ENCODE measurements at places on chromosomes 7 and 10. TPM values are rescaled to one million over a fixed set of nuclear protein-coding genes. Genes with fewer than 3 reads are reported as not detected.
A peak's percentile ranks its signal among the peaks of the same experiment; 100 is the strongest.

- H3K4me3 ChIP-seq = peak overlapping the region; percentile 76
- DNase-seq = no peak
- H3K4me1 ChIP-seq = peaks cover 15% of the 10 kb centered on the region
These were observed 1.5 kb downstream of the ZC3HAV1L start for GRCh38 chr7:139034336-139034735.

GIMAP2 gene
- 1.5 TPM for total RNA-seq

MBLAC1 gene
- 5.2 TPM for total RNA-seq

DNA sequence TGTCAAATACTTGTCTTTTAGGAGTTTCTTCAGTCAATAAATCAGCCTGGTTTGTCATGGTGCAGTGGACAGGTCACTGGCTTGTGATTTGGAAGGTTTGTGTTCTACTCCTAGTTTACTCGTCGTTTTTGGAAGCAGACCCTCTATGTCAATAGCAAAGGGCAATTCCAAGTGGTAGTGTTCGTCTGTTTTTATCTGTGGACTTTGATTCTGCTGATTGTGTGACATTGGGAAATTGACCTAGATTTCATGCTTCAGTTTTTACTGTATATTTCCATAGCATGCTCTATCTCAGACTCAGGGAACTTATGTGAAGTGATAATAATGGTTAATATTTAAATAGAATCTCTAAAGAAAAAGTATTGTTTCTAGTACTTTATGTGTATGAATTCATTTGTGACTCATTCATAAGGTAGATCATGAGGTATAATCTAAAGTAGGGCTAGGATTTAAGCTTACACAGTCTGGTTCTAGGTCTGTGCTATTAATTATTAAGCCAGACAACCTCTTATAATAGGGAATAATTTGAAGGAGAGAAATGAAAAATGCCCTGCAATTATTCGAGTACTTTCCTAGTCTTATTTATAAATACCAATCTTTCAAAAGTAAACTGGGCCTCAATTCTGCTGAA, 198.1 kb downstream of the REEP3 start:
- DNase-seq = no peak
- H3K36me3 ChIP-seq = no peaks in the 10 kb centered on the region
- H3K27me3 ChIP-seq = no peaks in the 10 kb centered on the region

DNA sequence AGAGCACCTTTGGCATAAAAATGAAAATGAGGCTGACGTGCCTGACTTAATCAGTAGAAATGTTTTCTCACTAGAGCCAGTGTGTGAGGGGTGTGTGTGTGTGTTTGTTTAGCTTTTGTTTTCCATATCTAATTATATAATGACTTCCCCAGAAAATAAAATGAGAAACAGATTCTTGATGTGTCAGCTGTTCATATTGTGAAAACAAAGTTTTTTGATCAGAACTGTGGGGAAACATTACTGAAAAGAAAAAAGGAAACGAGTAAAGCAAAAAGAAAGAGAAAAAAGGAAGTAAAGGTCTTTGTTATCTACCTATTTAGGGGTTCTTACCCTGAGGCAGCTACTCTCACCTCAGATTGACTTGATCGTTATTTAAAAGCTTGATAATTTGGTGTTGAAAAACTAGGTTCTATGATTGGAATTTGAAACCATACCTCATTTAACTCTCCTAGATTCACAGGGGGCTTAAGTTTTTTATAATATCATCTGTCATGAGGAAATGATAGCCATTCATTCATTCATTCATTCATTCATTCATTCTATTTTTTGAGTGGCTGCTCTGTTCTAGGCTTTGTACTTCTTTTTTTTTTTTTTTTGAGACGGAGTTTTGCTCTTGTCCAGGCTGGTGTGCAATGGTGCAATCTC, 58.0 kb downstream of the CREM start:
- no peaks in the 10 kb centered on the region for H3K36me3 ChIP-seq
- no peak for DNase-seq
- H3K4me1 ChIP-seq = 0 out of 2 replicates have a peak, but pooled peaks cover 4% of the 10 kb centered on the region
- no peaks in the 10 kb centered on the region for H3K27me3 ChIP-seq
- H3K4me3 ChIP-seq = no peak overlapping the region

GRID2IP gene
- total RNA-seq = 0.13 TPM

- DNase-seq = no peak
- H3K4me1 ChIP-seq = no peaks in the 10 kb centered on the region
- no peaks in the 10 kb centered on the region for H3K36me3 ChIP-seq
These were observed 486.0 kb downstream of the TNS3 start for GRCh38 chr7:47095946-47096345.

DNA sequence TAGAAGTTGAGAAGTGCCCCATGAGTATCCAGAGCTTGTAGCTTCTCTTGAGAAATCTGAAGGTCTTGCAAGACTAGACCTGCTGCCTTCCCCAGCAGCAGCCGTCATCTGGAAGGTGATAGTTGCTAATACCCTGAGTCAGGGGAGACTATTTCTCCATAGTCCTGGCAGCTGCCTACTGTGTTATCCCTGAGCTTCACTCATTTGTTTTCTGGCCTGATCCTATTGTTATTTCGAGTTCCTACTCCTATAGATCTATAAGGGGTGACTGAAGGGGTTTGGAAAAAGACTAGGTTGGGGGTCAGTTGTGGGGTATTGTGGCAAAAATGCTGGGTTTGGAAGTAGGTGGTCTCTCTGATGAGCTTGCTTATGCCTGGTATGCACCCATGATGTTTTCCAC, 297.8 kb downstream of the CNTNAP2 start:
- no peak for DNase-seq
- no peaks in the 10 kb centered on the region for H3K4me1 ChIP-seq
- H3K27me3 ChIP-seq = no peaks in the 10 kb centered on the region

GDF2 gene
- total RNA-seq = not detected

CNPY1 gene
- not detected for total RNA-seq

- DNase-seq = no peak
- H3K4me3 ChIP-seq = no peak overlapping the region
- H3K27ac ChIP-seq = no peak overlapping the region
- no peaks in the 10 kb centered on the region for H3K36me3 ChIP-seq
- H3K4me1 ChIP-seq = no peaks in the 10 kb centered on the region
- H3K27me3 ChIP-seq = no peaks in the 10 kb centered on the region
These were observed 219.6 kb downstream of the DGKB start for GRCh38 chr7:14682910-14683465.

- no peak overlapping the region for H3K27ac ChIP-seq
- DNase-seq = no peak
- no peaks in the 10 kb centered on the region for H3K27me3 ChIP-seq
- H3K4me1 ChIP-seq = no peaks in the 10 kb centered on the region
- H3K4me3 ChIP-seq = no peak overlapping the region
- H3K36me3 ChIP-seq = no peaks in the 10 kb centered on the region
These were observed 20.1 kb downstream of the MYL10 start for GRCh38 chr7:101608772-101609713.

DNA sequence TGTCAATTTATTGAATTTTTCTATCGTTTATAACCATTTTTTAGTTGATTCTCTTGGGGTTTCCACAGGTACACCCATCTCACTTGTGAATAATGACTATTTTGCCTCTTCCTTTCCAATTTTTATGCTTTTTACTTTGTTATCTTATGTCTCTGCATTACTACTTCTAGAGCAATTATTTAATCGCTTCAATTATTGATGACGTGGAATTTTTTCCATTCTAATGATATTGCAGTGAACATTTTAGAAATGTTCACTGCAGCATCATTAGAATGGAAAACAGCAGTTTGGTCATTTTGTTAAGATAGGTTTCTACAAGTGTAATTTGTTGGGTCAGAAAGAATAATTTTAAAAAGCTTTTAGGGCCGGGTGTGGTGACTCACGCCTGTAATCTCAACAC, 27.1 kb downstream of the FZD1 start:
- peaks cover under 1% of the 10 kb centered on the region for H3K27me3 ChIP-seq
- no peak overlapping the region for H3K4me3 ChIP-seq
- no peak for DNase-seq
- H3K4me1 ChIP-seq = no peaks in the 10 kb centered on the region
- H3K27ac ChIP-seq = no peak overlapping the region

ASAH2 gene
- total RNA-seq = 6.5 TPM

- H3K27ac ChIP-seq = no peak overlapping the region
- no peaks in the 10 kb centered on the region for H3K27me3 ChIP-seq
- no peaks in the 10 kb centered on the region for H3K36me3 ChIP-seq
- no peak overlapping the region for H3K4me3 ChIP-seq
- no peak for DNase-seq
These were observed 216.3 kb downstream of the CHRM2 start for GRCh38 chr7:137084607-137085380.

DNA sequence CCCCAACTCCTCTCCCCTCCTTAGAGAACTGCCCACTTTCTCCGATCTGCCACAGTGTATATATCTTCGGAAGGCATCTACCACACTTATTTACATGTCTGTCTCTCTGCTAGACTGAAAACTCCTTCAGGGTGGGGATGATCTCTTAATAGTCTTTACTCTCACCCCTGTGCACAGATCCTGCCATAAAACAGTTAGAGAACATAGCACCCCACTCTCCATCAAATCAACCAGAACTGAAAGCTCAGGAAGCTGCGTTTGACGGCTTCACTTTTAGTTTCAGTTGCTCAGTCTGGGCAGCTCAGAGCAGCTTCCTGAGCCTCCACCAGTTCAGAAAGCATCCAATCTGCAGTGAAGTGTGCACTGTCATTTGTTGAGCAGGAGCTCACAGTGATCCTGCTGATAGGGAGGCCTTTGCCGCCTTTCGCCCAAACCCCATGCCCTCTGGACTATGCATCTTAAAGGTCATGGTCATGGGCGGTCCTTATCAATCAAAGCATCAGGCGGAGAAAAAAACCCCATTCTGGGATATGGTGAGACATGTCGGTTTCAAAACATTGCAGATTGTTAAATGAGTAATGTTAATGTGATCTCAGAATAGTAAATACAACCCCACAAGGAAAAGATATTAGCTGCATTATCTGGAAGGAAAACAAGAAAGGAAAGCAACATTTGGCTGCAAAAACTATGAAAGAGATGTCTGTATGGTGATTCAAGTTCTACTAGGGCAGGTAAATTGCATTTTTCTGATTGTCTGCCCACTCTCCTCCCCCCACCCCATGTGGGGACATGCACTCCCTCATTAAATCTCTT, 167.1 kb upstream of the ADO start:
- no peaks in the 10 kb centered on the region for H3K27me3 ChIP-seq
- DNase-seq = no peak
- H3K27ac ChIP-seq = no peak overlapping the region
- no peaks in the 10 kb centered on the region for H3K36me3 ChIP-seq

TEX36 gene
- not detected for total RNA-seq

DNA sequence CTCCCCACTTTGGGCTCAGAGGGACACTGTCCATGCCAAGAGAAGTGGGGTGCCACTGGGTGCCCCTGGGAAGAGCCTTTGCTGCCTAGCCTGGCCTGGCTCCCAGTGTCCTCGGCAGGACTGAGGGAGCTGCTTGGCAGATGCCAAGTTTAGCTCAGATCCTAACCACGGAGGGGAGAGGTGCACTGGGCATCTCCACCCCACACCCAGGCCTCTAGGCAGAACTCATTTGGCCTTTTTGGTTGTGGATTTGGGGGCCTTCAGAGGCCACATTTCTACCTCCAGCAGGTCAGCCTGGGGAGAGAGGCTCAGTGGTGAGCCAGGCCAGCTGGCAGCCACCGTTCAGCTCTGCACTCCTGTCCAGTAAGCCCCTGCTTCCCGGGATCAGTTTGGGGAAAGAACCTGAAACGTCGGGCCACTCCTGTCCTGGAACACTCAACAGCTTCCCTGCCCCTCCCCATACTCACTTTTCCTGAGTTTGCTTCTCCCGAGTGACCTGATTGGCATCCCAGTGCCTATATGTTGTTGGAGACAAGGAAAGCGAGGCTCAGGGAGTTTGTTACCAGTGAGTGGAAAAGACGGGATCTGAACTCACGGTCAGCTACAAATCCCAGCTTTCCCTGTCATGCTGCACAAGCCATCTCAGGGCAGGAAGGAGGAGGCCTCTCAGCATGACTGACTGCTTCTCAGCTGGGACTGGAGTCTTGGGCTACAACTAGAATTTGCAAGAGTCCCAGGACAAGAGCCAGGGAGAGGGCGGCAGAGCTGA, 11.2 kb upstream of the CXCL12 start:
- H3K4me3 ChIP-seq = no peak overlapping the region
- DNase-seq = no peak
- peaks cover 6% of the 10 kb centered on the region for H3K27me3 ChIP-seq
- no peaks in the 10 kb centered on the region for H3K36me3 ChIP-seq
- H3K27ac ChIP-seq = no peak overlapping the region

GRCh38 chr10:49220679-49221078, 32.5 kb upstream of the TMEM273 start:
- H3K27ac ChIP-seq = no peak overlapping the region
- H3K4me3 ChIP-seq = no peak overlapping the region
- no peaks in the 10 kb centered on the region for H3K36me3 ChIP-seq
- no peaks in the 10 kb centered on the region for H3K27me3 ChIP-seq
- H3K4me1 ChIP-seq = no peaks in the 10 kb centered on the region
